ENCODE measurements at places on chromosomes 12 and 14.

- DNase-seq = no peak
These were observed 37.8 kb downstream of the PROX2 start for GRCh38 chr14:74838166-74838565.

DNA sequence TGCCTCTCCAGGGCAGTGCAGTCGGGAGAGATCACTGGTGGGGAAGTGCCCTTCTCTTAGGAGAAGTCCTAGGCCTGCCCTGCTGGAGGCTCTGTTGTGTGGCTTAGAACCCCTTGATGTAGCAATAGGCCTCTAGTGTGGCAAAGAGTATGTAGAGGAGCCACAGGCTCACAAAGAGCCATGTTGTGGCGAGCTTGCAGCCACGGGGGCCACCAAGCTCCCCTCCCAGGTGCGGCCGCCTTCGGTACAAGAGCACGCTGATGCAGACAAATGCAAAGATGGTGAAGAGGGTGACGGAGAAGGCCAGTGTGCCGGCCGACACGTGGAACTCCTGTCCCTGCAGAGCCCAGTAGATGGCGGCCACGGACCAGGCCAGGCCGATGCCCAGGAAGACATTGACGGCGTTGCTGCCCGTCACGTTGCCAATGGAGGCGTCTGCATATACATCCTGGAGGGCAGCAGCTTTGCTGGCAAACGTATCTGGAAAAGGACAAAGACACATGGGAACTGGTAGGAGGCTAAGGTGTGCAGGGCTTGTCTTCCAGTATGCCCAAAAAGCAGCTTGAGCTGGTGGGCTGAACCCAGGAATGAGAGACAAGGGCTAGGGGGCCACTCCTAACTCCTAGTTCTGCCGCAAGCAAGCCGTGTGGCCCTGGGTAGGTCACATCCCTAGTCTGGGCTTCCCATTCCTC lies 142.8 kb downstream of the SLC8A3 start:
- no peak for DNase-seq

DNA sequence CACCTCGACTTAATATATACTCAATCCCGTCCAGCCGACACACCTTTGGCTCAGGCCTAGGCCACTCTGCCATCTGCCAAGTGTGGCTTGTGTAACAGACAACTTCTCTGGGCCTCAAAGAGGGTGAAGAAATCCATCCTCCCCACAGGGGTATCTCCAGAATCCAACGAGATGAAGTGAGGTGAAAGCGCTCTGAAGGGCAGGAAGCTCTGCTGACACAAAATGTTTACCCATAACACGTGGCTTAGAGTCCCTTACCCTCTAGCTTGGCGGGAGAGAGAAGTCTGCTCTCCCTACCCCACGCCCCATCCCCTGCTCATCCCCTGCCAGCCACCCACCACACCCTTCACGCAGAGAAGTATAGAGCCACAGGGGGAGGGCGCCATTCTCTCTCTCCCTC lies 13.0 kb downstream of the ZBTB39 start:
- no peak for DNase-seq

DNA sequence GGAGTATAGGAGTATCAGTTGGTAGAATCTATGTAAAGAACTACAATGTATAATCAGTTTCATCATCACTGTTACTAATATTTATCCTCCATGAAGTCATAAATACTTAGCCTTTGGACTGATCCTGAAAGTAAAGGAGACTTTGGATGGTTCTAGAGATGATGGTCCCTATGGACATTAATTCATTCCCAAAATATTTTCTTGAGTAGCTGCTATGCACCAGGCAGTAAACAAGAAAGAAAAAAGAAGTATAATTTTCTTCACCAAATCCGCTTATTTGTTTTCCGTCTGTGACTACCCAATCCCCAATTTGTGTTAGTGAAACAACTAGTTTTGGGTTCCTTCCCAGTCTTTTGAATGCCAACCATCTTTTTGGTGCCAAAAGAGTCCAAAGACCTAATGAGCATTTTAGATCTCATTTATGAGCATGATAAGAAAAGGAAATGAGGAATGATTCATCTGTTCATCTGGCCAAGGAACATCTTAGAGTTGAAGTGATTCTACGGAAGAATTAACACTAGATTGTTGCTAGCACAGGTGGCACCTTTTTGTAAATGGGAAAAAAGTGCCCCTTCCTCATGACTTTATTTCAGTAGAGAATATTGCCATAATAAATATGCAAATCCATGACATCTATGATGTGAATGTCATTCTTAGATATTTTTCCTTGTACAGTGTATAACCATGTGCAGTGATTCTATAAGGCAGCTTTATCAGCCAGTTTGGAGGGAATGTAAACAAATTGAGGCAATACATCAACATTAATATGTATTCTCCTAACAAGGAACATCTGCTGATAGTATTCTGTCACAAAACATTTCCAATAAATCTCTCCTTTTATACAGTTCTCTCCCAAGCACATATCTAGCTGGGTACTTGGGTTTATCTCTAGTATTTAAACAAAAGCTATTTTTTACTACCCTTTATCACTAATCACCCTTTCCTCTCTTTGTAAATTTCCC lies 85.1 kb upstream of the CCDC91 start:
- no peak for DNase-seq

- DNase-seq = no peak
These were observed 54.9 kb upstream of the SCN8A start for GRCh38 chr12:51536159-51536558.

All from GM12891 (cell line).